ENCODE measurements at places on chromosomes 6 and 20.

- DNase-seq, result no peak
Measured at GRCh38 chr6:139149383-139149782, 14.5 kb downstream of the HECA start.

DNA sequence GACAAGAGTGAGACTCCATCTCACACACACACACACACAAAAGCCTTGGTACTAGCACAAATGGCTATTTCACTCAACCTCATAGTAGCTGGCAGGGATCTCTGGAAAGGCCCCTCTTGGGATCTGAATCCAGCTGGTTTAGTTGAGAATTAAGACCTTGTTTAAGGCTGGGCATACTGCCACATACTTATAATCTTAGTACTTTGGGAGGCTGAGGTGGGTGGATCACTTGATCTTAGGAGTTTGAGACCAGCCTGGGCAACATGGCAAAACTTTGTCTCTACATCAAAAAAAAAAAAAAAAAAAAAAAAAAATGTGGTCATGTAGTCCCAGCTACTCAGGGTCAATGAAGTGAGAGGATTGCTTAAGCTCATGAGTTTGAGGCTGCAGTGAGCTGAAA is 628.3 kb downstream of the MMUT start:
- DNase-seq, result no peak

DNA sequence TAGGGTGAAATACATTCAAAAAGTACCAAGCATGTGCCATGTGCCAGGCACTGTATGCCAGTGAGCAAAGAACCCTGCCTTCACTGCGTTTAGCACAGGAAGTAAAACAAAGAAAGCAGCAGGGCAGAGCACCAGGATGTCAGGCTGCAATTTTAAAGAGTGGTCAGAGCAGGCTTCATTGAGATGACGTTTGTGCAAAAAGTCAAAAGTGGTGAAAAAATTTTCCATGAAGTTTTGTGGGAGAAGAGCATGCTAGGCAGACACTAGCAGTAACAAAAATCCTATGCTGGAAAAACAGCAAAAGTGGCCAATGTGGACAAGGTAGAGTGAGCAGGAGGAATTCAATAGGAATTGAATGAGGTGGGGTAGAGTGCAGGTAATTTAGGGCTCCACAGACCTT is 31.3 kb downstream of the AKIRIN2 start:
- DNase-seq, result no peak

GRCh38 chr6:115071962-115072361 is 729.1 kb upstream of the HS3ST5 start:
- DNase-seq, result no peak

- no peak for DNase-seq
Measured at GRCh38 chr6:140644017-140644416, 1269.6 kb upstream of the CITED2 start.

GRCh38 chr6:97438011-97438671 is 155.1 kb upstream of the MMS22L start:
- no peak for DNase-seq

DNA sequence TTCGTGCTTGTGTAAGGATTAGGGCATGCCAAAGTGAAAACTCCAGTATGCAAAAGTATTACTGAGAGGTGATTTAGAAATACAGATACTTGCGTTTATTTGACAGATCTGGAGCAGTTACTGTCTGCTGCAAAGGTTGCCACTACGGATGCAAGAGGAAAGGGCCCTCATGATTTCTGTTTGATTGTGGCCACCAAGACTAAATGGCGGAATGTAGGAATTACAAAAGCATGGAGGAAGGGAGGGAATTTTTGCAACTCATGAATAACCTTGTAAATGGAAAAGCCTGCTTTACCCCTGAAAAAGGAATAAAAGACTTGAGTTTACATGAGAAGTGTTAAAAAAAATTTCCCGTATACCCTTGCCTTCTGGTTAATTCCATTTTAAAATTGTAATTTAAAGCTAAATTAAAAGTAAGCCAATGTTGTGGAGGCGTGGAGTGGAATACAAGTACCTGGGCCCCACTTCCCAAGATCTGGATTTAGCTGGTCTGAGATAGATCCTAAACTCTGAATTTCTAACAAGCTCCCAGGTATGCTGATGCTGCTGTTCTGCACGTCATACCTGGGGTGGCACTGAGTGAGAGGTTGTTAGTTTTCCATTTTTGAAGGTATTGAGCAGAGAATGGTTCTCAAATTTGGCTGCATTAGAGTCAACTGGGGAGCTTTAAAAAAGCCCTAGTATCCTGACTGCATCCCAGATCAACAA is 56.6 kb upstream of the NKX2-2 start:
- DNase-seq, result no peak

Data from CD4-positive, alpha-beta T cell treated with Interleukin-15 for 1 hour (primary cell).